ENCODE measurements at places on chromosomes 13 and 19.
A peak's percentile ranks its signal among the peaks of the same experiment; 100 is the strongest.

DNA sequence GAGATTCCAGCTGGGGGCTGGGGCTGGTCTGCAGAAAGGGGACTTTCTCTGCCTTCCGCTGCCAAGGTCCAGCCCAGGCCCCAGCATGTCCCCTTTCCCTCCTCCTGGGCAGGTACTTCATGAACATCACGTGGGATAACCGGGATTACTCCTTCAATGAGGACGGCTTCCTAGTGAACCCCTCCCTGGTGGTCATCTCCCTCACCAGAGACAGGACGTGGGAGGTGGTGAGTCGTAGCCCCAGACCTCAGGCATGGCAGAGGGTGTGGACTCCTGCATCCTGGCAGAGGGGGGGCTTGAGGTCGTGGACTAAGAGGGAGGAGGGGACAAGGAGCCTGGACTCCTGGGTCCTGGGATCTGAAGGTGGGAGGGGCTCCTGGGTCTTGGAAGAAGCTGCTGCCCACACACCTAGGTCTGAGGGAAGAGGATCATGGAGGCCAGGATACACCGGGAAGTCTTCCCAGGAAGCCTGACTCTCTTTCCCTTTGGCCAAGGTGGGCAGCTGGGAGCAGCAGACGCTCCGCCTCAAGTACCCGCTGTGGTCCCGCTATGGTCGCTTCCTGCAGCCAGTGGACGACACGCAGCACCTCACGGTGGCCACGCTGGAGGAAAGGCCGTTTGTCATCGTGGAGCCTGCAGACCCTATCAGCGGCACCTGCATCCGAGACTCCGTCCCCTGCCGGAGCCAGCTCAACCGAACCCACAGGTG lies 20.6 kb downstream of the GRIN2D start:
- DNase-seq = no peak

DNA sequence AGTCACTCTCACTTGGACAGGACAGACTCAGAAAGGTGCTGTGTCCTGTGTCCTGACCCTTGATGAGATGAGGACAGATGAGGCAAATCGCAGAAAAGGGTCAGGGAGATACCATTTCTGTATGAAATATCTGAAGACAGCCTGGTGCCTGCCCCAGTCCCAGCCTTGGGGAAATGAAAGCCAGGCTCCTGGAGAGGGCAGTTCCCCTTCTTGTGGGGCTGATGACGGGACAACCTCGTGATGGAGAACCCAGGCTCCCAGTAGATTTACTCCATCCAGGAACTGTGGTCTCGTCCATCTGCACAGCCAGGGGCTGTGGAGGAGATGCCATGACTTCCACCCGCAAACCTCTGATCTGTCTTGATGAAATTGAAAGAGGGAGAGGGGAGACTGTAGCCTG lies 13.8 kb downstream of the LILRB1 start:
- no peak for DNase-seq

DNA sequence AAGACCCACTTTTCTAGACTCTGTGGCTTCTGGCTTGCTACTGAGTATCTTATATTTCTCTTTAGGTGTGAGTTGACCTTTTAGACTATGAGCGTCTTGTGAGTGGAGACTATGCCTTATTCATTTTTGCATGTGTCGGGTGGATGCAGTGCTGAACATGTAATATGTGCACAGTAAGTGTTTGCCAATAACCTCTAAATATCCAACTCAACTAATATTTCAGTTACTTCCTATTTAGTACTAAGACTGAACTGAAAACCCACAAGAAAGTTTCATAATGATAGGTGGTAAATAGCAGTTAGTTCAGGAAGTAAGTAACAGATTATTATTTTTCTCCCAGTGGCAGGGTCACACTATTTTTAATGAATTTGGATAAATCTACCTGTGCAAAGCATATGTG lies 269.3 kb downstream of the KCNRG start:
- DNase-seq = no peak

DNA sequence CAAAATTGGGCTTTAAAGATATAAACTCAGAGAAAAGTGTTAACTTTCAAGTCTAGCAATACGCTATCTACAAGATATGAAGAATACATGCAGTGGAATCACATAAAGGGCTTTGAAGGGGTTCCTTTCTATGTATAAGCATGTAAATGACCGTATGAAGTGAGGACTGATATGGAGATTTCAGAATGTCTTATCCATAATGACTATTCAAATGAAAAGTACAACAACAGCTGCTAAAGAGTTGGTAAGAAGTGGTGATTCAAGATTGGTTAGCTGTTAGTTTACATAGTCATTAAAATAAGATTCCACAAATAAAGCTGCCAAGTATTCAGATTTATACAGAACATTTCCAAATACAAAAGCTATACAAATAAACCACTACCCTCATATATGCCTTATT lies 153.4 kb upstream of the STARD13 start:
- no peak for DNase-seq

GRCh38 chr19:48480558-48481500 lies 11.7 kb downstream of the CYTH2 start:
- DNase-seq = peak; percentile 66

DNA sequence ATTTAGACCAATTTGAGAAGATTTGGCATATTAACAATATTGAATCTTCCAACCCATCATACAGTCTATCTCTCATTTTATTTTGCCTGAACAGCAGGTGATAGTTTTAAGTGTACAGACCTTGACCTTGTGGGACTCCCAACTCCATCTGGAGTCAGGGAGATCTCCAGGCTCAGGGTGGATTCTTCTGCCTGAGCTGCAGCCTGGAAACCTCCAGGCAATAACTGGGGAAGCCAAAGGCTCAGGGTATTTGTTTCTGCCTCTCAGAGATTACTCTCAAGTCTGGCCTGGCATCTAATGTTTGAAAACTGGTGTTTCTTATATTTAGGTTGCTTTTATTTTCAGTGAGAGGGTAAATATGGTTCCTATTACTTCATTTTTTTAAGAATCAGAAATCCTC lies 102.1 kb upstream of the C1QTNF9B start:
- DNase-seq = no peak

All from activated naive CD8-positive, alpha-beta T cell treated with anti-CD3 and anti-CD28 coated beads, Interleukin-2, amount 50 U/mL, for 24 hours (primary cell).